Large intestine (tissue), 12 donors: ENCODE measurements at places on chromosomes 7 and 10.

DNA sequence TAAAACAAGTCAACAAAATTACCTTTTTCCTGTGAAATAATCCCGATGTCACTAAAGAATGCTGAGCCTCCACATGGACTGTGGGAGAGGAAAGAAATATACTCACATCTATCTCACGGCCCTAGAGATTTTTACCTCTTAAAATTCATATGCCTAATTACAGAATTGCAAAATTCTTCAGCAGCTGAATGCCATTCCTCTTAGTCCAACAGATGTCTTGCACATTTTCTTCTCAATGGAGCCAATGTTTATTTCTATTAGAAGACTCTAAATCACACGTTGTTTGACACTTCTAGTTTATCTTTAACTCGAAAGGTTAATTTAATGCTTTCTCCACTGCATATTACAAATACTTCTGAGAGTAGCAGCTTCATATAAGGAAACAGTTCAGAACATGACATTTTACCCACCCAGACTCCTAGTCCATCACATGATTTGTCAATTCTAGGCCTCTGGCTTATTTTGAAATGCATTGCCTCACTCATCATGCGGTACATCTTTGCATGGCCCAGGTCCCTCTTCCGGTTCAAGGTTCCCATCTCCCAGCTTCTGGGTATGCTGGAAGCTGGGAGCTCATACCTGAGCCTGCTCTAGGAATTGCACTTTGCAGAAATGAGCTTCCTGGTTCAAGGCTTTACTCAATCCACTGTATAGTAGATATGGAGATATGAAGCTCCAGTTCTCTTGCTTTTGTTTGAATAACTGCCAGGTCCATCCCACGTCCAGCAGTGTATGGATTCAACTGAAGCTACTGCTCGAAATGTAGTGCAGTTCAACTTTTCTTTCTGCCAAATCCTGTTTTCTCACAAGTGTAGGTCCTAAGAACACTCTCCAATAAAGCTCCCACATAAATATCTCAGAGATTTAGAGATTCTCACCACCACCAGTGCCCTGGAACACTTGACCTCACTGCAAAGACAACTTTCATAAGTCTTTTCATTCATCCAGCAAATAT, 306.2 kb downstream of the GPR37 start:
- DNase-seq = peak; percentile 2

DNA sequence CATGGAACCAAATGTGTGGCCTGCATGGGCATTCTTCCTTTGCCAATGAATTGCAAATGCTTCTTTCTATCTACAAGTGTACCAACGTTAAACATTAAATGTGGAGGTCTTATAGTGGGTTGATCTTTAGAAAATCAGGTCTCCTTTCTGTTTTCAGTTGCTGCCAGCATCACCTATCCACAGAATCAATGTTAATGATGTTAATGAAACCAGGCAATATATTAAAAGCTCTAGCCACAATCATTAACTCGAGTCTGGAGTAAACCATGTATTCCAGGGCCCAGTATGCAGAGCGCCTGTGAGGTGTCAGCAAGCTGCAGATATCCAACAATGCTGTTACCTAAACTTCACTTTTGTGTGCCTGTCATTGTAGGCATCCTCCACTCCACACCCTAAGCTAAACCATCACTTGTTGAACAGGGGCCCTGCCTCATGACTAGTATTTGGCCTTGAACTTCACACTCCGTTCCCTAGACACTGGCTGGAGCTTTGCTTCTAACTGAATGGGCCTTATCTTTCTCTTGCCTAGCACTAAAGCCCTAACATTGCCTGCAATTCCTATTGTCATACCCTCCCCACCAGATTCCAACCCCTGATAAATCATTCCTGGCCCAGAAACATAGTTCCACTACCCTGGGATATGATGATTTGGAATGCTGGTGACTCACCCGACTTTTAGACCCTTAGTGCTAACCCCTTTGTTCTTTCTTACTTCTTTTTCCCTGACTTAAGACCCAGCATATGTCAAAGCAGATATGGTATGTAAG, 24.3 kb upstream of the ITGB8 start:
- peak; percentile 37 for DNase-seq

DNA sequence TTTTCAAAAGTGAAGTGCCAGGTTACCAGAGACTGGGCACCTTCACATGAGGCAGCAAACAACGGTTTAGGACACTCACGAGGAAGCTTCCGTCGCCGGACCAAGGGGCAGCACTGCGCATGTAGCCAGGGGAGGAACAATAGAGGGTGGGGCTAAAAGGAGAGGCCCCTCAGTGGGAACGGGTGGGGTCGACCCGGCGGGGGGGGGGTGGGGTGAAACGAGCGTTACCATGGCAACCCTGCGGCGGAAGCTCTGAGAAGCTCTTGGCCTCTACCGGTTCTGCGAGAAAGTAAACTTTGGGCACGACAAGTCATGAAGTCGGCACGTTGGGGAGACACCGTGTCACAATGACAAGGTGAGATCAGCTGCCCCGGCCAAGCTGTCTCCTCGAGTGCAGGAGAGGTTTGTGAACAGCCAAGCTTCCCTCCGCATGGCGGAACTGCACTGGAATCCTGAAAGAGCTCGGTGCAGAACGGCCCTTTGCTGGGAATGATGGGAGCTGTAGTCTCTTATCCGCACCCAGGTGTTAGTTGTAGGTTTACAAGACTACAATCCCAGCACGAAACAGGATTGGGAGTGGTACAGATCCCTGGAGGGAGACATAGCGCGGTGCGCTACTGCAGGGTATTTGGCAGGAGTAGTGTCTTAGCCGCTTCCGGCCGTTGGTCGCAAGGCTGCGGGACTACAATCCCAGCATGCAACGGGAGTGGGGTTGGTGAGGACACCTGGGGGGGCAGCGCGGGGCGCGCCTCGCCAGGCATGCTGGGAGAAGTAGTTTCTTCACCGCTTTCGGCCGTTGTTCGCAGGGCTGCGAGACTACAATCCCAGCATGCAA, 72.8 kb upstream of the ZNF722 start:
- peak; percentile 82 for DNase-seq

DNA sequence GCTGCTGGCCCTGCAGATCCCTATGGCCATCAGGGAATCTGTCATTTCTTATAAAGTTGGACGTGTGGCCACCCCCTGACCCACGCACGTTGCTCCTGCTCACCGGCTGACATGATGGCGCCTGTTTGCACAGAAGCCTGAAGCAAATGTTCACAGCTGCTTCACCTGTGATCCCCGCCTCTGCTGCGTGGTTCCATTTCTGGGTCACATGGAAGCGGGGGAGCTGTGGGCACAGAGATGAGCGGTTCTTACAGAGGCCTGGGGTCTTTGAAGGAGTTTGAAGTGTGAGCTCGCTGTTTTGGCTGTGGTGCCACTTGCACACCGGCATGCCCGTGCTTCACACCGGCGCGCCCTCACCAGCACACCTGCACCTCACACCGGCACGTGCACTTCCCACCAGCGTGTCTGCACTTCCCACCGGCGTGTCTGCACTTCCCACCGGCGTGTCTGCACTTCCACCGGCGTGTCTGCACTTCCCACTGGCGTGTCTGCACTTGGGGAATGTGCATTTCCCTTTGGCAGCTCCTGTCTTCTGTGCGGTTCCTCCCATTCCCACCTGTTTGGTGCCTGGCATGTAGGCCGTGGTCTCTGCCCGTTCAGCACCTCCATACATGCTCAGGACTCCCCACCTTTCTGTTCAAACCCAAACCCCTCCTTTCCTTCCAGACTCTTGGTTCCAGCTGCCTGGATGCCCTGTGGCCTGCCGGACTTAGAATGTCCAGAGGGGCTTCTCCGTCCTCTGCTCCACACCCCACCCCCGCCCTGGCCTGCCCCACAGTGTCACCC, 86.7 kb downstream of the INPP5A start:
- no peak for DNase-seq

- no peak for DNase-seq
These were observed 5.1 kb downstream of the STK32C start for GRCh38 chr10:132302421-132303310.

DNA sequence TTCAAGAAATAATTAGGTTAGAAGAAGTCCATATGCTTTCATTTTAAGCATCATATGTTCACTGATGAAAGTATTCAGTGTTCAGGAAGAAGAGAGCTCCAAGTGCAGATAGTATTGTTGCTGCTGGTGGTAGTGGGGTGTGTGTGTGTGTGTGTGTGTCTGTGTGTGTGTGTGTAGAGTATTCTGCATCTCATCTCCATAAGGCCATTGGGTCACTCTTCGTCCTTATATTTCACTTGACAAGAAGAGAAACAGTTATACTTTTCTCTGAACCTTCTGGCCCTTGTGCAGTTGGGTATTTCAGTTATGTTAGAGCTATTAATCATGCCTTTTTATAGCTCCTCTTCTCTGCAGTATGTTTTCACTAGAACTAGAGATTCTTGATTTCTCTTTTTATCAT, 26.2 kb downstream of the ADAM22 start:
- no peak for DNase-seq

DNA sequence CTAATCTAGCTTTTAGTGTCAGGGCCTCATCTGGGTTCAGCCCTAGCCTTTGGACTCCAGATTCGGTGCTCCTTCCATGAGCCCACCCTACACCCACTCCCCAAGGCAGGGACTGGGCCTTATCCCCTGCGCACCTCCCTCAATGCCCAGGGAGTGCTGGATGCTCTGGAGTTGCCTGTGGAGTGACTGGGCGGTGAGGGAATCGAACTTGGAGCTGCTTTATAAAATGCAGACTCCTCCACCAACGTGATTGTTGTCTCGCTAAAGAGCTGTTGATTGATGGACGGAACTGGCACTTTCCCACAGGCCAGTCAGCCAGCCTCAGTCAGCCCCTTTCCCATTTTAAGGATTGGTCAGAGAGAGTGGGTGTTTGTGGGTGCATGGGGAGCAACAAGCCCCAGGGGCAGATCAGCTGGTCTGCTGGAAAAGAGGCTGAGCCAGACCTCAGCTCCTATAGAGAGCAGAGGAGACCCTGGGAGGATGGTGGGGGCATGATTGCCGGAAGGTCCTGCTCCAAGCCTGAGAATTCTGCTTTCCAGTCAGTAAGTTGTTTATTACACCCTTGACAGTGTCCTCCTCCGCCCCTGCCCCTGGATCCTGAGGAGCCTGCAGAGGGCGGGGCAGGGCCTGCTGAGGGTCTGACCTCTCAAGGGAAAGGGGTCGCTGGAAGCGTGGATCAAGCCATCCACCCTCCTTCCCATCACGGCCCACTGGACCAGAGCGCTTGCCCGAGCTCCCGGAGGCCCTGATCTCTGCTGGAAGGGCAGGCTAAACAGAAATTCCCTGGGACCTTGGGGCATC, 16.7 kb downstream of the UNC5B start:
- peak; percentile 9 for DNase-seq

DNA sequence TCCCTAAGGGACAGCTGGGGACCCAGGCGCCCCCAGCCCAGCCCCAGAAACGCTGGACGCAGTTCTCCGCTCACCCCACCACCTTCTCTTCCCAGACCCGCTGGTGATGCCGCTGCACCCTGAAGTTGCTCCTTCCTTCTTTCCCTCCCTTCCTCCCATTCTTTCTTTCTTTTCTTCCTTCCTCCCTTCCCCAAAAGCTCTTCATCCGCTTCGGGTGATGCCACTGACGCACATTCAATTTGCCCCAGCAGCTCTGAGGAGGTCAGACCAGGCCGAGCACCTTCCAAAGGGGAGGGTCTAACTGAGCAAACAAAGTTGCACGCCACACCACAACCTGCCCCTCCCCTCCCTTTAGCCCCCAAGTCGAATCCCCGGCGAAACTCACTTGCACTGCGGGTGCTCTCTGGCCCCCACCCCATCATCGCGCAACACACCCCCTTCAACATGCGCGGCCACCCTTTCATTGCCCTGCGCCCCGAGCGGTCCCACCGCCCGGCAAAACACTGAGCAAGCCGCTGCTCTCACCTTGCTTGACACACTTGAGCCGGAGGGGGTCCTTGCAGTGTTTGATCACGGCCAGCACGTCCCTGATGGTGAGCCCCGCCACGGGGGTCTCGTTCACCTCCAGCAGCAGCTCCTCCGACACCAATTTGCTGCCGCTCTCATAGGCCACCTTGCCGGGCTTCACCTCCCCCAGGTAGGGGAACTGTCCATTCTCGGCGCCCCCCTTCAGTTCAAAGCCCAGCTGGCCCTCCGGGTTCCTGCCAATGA, 787 bp downstream of the MAGI2 start:
- DNase-seq = no peak

DNA sequence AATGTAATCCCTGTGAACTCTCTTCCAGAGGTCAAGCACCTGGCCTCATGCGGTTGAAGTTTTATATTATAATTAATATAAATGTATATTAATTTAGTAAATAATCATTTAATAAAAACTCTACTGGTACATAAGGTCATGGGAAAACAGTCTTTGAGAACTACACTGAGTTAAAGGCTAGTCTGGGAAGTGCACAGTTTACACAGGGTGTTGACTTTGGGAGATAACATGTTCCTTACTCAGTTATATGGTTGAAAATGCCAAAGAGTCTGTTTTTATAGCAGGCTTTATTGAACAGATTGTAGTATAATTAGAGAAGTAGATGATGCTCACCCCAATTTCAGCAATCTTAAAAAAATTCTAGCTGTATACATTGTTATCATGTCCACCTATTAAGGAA, 735.9 kb downstream of the GATA3 start:
- no peak for DNase-seq
